ENCODE measurements at places on chromosomes 11 and 22.
A peak's percentile ranks its signal among the peaks of the same experiment; 100 is the strongest.

DNA sequence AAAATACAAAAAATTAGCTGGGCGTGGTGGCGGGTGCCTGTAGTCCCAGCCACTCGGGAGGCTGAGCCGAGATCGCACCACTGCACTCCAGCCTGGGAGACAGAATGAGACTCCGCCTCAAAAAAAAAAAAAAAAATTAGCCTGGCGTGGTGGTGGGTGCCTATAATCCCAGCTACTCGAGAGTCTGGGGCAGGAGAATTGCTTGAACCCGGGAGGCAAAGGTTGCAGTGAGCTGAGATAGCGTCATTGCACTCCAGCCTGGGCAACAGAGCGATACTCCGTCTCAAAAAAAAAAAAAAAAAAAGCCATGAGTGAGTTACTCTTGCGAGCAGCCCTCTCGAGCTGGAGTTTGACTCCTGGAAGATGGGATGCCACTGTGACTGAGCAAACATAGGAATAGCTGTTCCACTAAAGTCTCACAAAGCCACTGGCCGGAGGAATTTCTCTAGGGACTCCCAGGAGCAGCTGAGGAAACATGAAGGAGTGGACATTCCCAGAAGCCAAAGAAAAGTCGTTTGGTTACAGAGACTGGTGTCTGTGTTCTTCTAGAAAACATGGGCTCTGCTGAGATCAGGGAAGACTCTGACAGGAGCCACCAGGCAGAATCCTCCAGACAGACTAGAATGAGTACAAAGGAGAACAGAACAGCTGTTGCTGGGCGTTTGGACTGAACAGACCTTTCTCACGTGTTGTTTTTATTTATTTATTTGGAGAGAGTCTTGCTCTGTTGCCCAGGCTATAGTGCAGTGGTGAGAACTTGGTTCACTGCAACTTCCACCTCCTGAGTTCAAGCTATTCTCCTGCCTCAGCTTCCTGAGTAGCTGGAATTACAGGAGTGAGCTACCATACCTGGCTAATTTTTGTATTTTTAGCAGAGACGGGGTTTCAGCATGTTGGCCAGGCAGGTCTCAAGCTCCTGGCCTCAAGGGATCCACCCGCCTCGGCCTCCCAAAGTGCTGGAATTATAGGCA lies 32.4 kb upstream of the MYH9 start:
- DNase-seq = no peak

- peak; percentile 46 for DNase-seq
Measured at GRCh38 chr11:83521647-83522596, 235.8 kb upstream of the CCDC90B start.

DNA sequence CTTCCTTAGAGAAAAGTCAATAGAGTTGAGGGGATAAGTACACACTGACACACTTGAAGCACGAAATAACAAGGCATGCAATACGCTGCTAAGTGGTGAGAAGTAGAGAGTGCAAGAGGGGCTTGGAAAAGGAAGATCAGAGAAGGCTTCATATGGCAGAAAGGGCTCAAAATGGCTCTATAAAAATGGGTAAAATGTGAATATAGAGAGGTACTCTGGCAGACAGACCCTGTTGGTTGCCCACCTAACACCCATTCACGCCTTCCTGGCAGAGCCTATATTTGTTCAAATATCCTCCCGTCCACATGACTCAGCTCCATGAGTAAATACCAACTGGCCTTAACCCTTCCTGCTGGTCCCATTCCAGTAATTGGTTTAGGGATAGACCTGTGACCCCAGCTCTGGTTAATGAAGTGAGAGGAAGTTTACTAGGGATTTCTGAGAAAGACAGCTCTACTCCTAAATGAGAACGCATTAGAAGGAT lies 38.9 kb upstream of the CCDC34 start:
- DNase-seq = no peak

DNA sequence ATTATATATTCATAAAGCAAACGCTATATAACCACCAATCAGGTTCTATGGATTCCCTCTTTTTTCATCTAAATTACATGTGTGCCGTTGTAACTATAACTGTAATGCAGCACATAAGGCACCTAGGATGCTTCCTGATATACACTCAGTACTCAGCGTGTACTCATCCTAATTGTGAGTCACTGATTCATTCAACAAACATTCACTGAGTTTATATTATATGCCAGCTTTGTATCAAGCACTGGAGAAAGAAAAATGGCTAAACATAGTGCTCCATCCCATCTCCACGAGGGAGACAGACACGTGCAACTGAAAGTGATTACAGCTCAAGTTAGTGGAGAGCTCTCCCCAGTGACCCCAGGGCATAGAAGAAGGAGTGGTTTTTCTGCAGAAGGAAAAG lies 49.9 kb upstream of the SYN3 start:
- DNase-seq = no peak

DNA sequence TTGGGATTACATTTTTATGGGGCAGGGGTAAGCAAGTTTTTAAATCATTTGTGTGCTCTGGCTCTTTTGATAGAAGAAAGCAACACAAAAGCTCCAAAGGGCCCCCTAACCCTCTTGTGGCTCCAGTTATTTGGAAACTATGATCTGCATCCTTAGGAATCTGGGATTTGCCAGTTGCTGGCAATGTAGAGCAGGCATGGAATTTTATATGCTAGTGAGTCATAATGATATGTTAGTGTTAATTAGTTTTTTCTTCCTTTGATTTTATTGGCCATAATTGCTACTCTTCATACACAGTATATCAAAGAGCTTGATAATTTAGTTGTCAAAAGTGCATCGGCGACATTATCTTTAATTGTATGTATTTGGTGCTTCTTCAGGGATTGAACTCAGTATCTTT lies 10.1 kb downstream of the RAG1 start:
- peak; percentile 79 for DNase-seq

DNA sequence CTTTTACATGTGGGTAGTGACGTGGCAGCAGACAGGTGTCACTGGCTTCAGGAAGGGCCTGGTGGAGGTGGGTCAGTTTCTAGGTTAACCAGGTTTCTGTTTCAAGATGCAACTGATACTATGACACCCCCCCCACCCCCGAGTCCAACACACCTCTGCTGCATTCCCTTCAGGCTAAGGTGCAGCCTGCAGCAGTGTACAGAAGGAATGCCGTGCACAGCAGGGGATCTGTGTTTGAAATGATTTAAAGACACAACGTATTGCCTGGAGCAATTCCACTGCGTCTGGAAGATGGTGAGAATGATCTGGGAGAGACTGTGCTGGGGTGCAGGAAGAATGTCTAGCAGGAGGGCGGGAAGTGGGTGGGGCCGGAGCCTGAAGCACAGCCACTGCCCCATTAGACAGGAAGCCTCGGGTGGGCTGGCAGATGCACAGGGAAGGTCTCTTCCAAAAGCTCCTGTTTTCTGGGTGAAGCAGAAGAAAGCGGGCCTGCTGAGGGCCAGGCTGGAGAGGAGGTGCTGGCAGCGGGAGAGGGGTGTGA lies 11.9 kb upstream of the TESMIN start:
- DNase-seq = peak; percentile 40

DNA sequence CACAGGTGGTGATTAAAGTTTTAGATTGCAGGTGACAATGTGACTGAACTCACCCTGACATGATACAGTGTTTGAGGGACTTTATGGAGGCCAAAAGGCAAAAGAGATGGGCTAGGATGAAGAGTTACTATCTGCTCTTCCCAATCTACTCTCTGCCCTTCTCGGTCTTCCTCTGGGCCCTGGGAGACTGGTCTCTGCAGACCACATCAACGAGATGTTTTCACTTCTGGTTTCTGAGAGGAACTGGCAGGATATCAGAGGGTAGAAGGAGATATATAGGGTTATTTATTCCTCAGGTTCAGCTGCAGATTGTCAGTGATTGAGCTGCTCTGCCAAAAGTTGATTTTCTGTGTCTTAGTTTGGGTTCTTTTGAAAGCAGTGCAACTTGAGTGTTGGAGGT lies 32.4 kb upstream of the CD44 start:
- DNase-seq = no peak

- no peak for DNase-seq
Measured at GRCh38 chr11:123480290-123480815, 50.3 kb downstream of the GRAMD1B start.

GRCh38 chr11:46321757-46322156 lies 25.5 kb upstream of the DGKZ start:
- DNase-seq = no peak

- no peak for DNase-seq
Measured at GRCh38 chr22:17047656-17048055, 37.1 kb upstream of the IL17RA start.

DNA sequence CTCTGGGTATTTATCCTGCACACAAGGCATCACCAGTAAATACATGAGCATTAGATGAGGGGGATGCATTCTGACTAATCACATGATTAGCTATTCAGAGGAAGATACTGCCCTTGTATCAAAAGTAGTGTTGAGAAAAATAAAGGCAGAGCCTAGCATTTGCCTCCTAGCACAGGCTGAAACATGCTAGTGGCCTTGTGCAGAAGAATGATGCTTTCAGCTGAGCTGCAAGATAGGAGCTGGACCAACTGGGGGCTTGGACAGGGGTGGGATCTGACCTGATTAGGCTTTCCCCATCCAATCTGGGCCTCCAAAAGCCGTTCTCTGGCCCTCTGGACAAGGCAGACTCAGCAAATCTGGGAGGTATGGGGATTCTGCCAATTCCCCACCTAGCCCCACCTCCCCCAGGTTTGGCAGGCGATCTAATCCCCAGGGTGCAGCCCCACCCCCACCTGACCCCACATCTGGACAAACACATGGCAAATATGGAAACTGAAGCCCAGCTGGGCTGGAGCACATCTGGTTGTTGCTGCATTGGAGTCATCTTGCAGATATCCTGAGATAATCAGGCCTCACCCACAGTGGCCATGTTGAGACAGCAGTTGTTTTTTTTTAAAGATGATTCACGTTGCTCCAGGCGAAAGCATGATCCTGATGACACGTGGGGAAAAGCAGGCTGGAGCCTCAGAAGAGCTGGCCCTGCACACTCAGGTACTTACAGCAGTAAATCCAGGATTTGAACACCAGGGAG lies 4.4 kb upstream of the MISFA start:
- peak; percentile 23 for DNase-seq

DNA sequence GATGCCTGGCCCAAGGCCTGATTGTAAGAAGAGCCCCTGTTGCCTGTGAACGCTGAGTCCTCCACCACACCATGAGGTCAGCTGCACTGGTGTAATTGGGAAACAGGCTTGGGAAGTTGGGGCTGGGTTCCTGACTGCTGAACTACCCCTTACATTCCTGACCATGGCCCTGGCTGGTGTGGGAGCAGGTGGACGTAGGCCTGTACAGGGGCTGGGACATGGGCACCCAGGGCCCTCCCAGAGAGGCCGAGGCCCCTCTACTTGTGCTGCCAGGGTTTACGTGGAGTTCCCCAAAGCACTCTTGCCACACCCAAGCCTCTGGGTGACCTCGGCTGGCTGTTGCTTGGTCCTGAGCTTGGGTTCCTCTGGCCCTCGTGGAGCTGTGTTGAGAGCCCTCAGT lies 5.4 kb downstream of the RELT start:
- DNase-seq = no peak

DNA sequence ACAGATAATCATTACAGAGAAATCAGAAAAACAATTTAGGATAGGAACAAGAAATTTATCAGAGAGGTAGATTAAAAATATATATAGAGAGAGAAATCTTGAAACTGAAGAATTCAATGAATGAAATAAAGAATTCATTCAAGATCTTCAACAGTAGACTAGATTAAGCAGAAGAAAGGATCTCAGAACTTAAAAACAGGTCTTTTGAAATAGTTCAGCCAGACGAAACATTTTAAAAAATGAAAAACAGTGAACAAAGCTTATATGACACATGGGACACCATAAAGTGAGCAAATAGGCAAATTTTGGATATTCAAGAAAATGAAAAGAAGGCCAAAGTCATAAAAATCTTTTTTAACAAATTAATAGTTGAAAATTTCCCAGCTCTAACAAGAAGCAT lies 138.8 kb downstream of the CASP12 start:
- DNase-seq = no peak

- no peak for DNase-seq
Measured at GRCh38 chr11:129239207-129239606, 47.1 kb upstream of the ARHGAP32 start.

GRCh38 chr11:118531597-118532084 lies 649 bp downstream of the TMEM25 start:
- DNase-seq = no peak

DNA sequence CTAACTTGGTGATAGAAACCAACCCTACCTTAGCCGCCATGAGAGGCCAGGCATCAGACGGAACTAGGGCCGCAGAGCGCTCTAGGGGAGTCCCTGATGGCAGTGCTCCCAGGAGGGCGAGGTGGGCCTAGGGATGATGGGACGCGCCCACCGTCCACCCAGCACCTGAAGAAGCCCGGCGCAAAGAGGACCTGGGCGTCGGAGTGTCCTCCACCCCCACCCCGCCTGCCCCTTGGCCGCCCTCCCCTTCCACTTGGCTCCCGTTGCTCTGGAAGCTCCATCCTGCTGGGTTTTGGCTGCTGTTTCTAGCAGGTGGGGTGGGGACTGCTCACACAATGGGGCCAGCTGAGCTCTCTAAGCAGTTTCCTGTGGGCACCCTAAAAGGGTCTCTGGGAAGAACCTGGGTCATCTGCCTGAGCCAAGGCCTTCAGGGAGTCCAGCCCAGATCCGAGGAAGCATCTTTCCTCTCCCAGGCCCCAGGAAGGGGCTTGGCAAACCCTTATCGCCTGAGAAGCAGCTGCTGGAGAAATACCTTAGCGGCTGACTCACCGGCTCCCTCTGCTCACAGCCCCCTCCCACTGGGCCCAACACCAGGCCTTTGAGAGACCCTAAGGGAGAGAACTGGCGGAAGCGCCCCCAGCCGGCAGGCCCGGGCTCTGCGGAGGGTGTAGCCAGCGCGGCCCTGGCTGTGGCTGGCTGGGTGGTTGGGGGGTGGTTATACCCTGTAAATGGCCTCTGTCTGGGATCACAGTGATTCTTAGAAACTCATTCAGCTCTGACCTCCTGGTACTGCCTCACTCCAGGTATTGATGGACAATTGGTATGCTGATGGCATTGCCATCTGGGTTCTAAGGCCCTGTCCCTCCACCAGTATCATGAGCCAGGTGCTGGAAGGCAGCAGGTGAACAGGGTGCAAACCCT lies 19.3 kb downstream of the CREB3L1 start:
- peak; percentile 98 for DNase-seq

GRCh38 chr11:19921976-19922688 lies 209.5 kb downstream of the NAV2 start:
- DNase-seq = no peak
